SW480 (cell line): ENCODE measurements at places on chromosomes 7 and 10.

- no peak for DNase-seq
Measured at GRCh38 chr7:128104108-128104742, 73.0 kb upstream of the LRRC4 start.

GRCh38 chr10:122465401-122466040 lies 4.2 kb downstream of the HTRA1 start:
- DNase-seq: no peak

DNA sequence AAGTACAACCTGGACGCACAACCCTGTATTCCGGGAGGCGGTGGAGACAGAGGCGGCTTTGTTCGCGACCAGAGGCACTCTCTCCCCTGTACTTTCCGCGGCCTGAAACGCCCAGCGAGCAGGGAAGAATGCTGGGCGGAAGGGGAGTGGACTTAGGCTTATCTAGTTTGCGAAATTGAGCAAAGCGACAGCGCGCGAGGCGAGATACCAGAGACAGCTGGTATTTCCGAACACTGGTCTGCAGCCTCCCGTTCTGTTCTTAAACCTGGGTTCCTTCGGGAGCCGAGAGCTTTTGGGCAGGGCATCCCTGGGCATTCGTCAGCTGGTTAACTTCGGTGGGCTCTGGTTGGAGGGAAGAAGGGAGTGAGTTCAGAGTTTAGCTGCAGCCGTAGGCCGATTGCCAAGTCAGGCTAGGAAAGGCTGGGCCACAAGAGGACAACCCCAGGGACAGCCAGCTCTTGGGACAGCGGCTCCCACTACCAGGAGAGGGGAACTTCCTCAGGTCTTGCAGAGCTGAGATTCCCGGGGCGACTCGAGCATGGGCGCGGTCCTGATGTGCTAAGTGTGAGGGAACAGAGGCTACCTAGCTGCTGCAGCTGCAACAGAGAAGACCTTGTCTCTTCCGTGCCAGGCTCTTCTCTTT lies 3.9 kb downstream of the HMX3 start:
- DNase-seq: peak; percentile 94

- DNase-seq: no peak
Measured at GRCh38 chr10:5461914-5462840, 37.2 kb downstream of the CALML5 start.

DNA sequence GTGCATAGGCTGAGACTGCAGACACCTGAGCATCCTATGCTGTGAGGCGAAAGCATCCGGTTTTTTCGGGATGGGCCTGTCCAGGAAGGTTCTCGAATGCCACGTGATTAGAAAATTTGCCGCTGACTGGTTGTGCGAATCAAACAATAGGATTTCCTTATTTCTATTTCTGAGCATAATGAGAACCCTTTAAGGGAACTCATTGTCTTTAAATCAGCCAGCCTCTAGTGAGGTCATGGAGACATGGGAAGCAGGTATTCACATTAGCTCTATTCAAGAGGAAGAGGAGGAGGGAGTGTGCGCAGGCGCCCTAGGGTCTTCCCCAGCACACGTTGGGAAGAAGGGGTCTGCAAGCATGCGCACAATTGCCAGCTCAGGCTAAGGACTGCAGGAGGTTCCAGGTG lies 5.6 kb downstream of the GIMAP1 start:
- no peak for DNase-seq
